Inflammatory macrophage (primary cell): ENCODE measurements at places on chromosomes 2 and 18.

DNA sequence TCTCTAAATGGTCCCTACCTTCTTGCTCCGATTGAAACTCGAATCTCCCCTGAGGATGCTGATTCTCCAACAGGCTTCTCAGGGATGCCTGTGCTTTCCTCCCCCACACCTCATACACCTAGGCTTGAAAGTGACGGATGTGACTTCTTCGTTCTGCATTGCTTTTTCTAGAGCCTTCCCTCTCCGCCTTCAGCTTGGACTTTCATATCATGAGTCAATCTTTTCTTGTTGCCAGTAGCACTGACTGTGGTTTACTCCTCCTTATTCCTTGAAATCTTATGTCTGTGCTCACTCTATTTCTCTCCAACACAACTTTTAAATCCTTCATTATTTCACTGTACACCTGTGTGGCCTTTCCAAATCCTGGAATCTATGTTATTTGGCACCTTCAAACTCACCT lies 451.4 kb downstream of the TMX3 start:
- DNase-seq: no peak

GRCh38 chr2:233130024-233130423 lies 69.9 kb downstream of the INPP5D start:
- DNase-seq: no peak

DNA sequence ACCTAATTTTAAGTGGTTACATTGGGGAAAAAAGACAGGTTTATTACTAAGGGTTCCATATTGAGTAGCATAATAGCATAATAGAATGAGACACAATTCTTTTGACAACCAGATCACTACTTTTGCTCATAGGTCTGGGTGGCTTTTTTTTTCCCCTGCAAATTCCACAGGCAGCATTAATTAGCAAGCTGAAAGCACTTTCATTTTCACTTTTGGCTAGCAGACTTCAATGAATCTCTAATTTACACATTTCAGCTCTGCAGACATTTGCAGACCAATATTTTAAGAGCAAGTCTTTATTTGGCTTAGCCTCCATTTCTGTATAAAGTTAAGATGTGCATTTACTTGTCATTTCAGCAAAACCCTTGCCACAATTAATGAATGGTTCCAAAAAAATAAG lies 185.5 kb downstream of the NOL4 start:
- DNase-seq: no peak

DNA sequence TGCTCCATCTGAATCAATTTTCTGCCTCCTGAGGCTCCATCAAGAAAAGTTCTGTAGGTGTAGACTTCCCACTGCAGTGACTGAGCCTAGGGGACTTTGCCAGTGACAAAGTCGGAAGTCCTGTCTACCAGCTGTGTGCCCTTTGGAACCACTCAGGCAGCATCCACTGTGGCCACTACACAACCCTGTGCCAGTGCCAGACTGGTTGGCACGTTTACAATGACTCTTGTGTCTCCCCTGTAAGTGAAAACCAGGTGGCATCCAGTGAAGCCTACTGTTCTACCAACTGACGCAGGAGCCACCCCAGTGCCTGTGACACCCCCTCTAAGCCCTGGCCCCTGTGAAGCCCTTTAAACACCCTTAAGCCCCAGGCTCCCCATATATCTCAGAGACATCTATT lies 132.1 kb upstream of the SERPINE2 start:
- no peak for DNase-seq

DNA sequence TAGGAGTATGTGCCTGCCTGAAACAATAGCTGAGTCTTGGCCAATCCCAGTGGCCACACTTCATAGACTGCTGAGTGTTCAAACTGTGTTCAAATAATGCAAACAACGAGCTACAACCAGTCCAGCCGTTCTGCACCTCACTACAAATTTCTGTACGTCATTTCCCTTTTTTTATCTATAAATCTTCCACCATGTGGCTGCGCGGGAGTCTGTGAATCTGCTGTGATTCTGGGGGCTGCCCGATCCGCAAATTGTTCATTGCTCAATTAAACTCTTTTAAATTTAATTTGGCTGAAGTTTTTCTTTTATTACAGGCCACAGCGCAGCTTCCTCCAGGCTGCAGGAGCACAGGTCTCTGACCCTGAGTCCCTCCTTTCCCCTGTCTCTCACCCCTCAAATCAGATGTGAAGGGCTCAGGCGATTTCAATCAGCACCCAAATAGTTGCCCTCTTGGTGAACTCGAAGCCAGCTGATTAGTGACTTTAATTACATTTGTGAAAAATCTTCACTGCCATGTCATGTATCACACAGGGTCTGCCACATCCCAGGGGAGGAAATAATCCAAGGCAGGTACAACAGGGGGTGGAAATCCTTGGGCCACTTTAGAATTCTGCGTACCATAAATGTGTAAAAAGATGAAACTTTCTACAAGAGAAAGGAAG lies 145.6 kb downstream of the NDUFA10 start:
- no peak for DNase-seq

DNA sequence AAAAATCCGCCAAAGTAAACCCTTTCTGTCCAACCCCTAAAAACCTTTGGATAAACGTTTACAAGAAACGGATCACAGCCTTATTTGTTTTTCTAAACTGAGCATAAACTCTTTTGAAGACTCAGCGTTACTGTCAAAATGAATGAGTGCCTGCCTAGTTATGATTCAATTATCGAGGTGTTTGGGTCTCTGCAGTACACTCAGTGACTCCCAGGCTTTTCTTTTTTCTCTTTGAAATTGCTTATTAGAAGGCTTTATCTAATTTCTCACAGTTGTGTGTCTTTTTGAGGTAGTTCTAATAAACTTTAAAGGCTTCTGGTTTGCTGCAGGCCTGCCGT lies 663 bp downstream of the RHBDD1 start:
- no peak for DNase-seq

- no peak for DNase-seq
Measured at GRCh38 chr2:209936106-209936666, 66.3 kb upstream of the RPE start.

- DNase-seq: no peak
Measured at GRCh38 chr2:25614711-25615110, 58.7 kb downstream of the DTNB start.

DNA sequence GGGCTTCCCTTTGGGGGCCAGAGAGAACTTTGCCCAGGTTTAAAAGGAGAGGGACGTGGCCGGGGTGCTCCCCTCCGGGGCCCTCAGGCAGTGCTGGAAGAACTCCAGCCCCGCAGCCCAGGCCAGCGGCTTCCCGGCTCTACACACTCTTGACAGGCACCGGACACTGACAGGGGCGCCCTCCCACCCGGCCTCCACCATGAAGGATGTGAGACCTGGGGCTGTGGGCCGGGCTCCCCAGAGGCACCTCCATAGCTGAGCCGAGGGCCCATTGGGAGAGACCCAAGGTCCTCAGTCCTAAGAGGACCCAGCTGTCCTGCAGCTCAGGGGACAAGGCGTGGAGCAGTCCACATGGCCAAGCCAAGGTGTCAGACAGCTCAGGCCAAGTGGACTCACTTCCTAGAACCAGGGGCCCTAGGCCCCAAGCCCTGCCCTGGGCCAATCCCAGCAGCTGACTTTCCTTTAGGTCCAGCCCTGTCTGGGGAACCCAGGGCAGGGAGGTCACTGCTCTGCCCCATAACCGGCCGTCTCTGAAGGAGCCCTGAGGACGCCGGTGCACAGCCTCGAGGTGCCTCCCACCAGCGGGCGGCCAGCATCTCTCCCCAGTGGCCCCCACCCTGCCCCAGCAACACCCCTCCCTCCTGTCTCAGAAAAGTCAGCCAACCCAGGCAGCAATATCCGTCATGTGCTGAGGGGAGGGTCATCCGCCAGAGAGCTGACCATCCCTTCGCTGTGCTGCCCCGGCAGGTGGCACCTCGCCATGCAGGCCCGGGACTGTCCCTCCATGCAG lies 51.8 kb downstream of the BIN1 start:
- DNase-seq: no peak

DNA sequence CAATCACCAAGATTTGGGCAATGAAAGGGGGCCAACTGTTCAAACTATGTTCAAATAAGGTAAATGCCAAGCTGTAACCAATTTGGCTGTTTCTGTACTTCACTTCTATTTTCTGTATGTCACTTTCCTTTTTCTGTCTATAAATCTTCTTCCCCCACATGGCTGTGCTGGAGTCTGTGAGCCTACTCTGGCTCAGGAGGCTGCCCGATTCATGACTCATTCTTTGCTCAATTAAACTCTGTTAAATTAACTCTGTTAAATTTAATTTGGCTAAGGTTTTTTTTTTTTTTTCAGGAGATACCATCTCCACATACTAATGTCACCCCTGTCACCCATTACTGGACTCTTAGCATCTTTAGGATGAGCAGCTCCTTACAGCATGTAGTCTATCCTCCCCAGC lies 178.8 kb upstream of the TWIST2 start:
- DNase-seq: no peak

- no peak for DNase-seq
Measured at GRCh38 chr2:144759746-144760145, 239.8 kb upstream of the ZEB2 start.

- no peak for DNase-seq
Measured at GRCh38 chr2:120482334-120482733, 136.4 kb downstream of the INHBB start.

DNA sequence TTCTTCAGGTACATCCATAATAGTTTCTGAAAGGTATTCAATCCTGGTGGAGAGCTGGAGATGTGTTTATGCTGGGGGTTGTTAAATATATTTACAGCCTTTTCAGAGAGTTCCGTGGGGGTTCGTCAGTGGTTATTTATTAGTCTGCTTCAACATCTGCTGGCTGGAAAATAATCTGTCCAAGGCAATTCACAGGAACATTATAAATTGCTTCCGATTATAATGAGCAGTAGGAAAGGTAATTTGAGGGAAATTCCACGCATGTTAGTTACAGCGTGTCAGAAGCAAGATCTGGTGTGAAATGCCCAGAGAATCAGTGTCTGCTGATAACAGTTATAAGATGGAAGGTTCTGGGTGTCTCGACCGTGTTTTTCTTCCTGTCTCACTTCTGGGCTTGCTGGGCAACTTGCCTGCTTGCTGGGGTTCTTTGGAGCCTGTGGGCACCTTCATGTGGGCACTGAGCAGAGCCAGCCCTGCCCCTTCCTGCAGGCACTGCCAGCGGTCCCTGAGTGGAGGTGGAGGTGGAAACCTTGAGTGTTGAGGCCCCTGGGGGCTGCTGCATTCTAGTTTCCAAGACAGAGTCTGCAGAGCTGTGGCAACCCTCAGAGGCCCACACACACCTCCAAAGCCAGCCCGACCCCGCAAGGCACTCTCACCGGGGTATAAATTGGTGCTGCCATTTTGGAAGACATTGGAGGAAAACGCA lies 185.7 kb downstream of the FAM210A start:
- DNase-seq: no peak

DNA sequence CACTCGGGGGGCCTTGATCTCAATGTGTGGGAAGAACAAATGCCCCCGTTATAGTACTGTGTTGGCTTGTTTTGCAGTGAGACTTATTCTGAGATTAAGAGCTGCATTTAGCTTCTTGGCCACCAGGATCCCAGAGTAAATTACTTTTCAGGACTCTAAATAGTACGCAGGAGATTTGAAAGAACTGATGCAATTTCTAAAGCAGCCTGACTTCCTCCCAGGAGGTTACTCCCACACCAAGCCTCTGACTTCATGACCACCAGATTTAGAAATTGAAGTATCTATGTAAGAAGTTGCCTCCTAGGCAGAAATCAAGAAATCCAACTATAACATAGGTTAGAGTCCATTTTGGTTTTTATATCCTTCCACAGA lies 67.0 kb downstream of the FEZ2 start:
- peak; percentile 96 for DNase-seq

DNA sequence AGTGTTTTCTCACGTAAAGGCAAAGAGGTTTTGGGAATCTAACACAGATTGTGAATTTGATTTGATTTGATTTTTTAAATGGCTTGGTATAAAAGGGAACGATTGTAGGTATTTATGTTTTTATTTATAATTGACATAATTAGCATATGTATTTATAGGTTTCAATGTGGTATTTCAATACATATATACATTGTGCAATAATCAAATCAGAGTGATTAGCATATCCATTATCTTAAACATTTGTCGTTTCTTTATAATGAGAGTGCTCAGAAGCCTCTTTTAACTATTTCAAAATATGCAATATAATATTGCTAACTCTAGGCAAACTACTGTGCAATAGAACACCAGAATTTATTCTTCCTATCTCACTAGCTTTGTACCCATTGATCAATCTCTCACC lies 35.1 kb upstream of the CDH2 start:
- no peak for DNase-seq

DNA sequence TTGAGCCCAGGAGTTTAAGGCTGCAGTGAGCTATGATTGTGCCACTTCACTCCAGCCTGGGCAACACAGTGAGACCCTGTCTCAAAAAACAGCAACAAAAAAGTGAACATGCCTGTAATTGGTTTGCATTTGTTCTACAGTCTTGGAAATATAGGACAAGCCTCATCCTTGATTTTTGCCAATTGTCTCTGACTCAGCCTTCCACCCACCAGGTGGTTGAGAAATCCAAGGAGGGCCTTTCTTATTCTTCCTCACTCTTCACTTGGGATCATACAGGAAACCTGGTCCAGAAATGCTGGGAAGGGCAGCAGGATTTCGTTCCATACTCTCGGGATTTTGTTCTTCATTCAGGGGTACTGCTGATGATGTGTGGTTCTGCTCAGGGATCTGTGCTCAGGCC lies 94.6 kb downstream of the CDC42EP3 start:
- DNase-seq: peak; percentile 50

- no peak for DNase-seq
Measured at GRCh38 chr2:177992992-177993391, 79.6 kb downstream of the PDE11A start.
